Mesenteric fat pad (tissue), 1 donor: ENCODE measurements at places on chromosomes 7 and 10. TPM values are rescaled to one million over a fixed set of nuclear protein-coding genes. Genes with fewer than 3 reads are reported as not detected.

ANKRD61 gene
- 0.45 TPM for total RNA-seq

GPR22 gene
- not detected for total RNA-seq

MPP7 gene
- 5.7 TPM for total RNA-seq

DNA sequence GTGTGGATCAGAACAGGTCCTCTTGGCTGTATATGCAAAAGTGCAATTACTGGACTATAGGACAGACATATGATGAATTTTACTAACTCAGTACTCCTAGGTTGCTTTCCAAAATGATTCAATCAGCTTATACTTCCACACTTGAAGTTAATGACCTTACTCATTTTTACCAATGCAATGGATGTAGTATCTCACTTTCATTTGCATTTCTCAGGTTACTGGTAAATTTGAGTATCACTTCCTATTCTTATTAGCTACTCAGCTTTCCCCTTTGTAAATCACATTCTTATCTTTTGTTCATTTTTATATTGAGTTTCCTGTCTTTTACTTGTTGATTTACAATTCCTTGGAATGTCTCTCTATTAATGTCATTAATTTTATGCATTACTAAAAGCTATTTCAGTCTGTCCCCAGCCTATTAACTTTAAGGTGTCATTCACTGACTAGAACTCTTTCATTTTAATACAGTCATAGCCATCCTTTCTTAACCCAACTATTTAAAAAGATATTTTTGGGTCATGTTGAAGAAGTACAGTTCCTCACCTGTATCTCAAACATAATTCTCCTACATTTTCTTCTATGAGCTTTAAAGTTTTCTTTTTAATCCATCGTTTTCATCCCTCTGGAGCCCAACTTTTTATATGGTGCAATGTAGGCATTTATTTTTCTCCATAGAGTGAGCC is 88.6 kb downstream of the VIM start:
- no peak for DNase-seq

DNA sequence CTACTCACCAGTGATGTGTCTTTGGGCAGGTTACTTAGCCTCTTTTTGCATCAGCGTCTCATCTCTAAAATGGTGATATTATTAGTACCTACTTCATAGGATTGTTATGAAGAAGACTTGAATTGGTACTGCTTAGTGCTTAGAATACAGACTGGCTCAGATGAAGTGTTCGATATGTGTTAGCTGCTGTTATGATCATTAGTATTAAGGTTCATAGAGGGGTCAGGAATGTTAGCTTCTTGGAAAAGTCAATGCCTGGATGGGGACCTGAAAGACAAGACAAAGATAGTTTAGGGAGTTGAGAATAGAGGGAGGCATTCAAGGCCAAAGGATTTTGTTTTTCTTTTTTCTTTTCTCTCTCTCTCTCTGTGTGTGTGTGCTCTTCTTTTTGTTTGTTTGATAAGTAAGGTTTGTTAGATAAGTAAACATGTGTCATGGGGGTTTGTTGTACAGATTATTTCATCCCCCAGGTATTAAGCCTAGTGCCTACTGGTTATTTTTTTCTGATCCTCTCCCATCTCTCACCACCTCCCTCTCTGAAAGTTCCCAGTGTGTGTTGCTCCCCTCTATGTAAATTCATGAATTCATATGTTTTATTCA is 63.3 kb downstream of the MDFIC start:
- no peak for DNase-seq

DNA sequence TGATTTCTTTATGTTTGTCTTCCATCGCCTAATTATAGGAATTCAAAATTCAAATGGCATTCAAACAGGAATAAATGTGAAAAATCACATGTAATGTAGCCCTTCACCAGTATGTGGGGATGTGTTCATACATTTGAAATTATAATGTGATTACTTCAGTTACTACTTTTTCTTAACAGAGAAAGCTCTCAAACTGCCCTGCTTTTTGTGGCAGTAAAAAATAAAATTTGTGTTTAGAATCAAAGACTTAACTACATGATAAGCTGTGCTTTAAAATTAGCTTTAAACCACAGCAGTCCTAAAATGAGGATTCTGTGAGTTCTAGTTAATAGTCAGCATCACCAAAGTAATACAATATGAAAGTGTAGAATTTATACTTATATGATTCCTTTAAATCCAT is 7.8 kb upstream of the HERC4 start:
- no peak for DNase-seq

- DNase-seq, result no peak
Measured at GRCh38 chr10:68121852-68122251, 12.6 kb downstream of the MYPN start.

- DNase-seq, result no peak
Measured at GRCh38 chr10:93061594-93062513, 1.3 kb downstream of the CYP26C1 start.

DNA sequence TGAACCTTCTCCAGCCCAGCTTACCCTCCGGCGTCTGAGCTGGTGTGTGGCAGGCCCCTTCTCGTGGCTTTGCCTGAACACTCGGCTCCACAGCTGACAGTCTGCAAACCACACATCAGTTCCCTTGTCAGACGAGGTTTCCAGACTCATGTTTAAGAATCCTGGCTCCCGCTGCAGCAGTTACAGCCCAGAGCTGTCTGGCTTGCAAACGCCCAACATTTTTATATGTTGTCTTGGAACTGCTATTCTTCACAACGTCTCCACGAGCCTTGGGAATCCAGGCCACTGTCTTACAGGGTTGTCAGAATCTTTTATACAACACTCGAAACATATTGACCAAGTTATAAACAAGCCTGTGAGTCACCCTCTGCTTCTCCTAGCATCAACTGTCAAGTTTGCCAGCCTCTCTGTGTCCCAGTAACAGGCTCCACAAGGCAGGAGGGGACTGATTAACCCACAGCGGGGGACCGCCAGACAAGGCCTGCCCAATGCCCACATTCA is 68.1 kb downstream of the TNS3 start:
- no peak for DNase-seq
